ENCODE measurements at places on chromosomes 12 and 14.
A peak's percentile ranks its signal among the peaks of the same experiment; 100 is the strongest.

DNA sequence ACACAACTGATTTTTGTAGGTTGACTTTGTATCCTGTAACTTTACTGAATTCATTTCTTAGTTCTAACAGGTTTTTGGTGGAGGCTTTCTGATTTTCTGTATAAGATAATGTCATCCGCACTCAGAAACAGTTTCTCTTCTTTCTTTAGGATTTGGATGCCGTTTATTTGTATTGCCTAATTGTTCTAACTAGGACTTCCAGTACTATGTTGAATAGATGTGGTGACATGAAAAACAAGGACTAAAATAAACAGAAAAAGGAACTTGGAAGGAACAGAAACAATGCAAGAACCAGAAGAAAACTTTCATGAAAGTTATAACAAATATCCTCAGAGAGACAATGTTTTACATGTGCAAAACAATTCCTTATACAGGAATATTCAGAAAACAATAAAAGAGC, 100.3 kb downstream of the GTF2A1 start:
- DNase-seq = no peak

DNA sequence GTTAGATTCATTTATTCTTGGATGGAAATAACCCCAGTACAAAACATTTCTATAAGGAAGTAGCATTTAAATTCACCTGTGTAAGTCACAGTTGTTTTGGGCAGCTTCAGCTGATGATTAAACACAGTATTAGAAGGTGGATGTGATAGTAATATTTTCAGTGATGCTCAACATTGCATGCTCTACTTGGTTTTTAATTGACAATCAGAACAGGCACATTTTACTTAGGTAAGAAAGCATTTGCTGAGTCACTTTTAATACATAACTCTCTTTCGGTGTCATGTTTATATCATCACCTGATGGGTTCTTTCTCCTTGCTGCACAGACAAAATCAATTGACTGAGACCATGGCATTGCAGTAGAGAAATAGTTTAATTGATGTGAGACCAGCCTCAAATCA, 80.7 kb downstream of the CMAS start:
- no peak for DNase-seq

DNA sequence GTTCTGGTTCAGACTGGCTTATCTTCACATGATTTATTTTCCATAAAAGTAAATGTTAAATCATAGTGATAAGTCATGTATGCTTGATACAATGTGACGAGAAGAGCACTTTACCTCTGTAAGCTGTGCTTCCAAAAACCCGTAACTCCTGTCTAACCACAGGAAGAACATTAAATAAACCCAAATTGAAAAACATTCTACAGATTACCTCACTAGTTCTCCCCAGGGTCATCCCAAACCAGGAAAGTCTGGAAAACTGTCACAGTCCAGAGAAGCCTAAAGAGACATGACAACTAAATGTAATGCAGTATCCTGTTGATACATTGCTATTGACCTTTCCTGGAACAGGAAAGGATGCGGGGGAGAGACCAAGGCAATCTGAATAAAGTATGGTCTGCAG, 32.5 kb upstream of the DUSP6 start:
- no peak for DNase-seq

- DNase-seq = no peak
Measured at GRCh38 chr14:68676511-68676943, 116.3 kb downstream of the ZFP36L1 start.

DNA sequence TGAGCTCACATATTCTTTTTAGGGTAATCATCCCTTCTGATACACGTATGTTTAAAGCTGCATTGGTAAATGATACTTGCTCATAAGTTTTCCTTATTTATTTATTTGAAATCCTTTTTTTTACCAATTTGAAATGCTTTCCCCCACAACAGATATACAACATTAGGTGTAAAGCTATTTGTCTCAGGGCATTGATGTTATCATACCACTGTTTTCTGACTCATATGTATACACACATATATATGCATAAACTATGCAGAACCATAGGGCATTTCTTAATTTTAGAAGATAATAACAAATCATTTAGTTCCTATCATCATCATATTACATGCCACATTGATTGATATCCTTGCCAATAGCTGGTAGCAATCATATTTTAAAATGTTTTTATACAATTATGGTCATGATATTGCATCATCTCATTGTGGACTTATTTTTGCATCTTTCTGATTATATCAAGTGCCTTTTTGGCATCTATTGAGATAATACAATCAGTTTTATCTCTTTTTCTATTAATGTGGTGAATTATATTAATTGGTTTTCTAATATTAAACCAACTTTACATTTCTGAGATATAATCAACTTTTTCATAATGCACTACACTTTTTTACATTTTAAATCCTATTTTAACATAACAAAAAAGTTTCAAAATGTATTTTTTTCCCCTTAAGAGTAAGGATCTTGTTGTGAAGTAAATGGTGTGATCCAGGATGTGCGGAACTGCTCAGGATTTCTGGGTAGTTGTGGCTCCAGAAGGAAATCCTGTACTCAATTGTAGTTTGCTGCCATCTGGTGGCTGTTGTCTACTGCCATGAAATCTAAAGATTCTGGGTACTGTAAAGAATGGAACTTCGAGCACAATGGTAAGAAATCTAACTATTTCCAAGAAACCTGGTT, 16.7 kb downstream of the OR9K2 start:
- DNase-seq = peak; percentile 31

- DNase-seq = no peak
Measured at GRCh38 chr12:24470050-24470449, 478.9 kb downstream of the BCAT1 start.

- no peak for DNase-seq
Measured at GRCh38 chr14:68306934-68307789, 485.7 kb downstream of the ZFP36L1 start.

GRCh38 chr14:89000007-89000942, 175.8 kb downstream of the TTC8 start:
- no peak for DNase-seq

DNA sequence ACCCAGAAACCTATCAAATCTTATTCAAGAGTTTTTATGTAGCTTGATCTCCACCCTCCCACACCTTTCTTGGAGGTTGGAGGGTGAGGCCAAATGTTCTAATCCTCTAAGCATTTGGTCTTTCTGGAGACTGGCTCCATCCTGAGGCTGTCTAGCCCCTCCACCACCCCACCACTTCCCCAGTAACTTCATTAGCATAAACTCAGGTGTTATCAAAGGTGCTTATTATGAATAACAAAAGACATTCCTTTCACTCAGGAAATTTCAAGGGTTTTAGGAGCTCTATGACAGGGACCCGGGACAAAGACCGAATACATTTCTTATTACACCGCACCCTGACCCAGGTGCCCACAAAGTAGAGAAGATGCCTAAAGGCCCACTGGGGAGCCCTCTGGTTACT, 2.8 kb upstream of the TMEM229B start:
- no peak for DNase-seq

- no peak for DNase-seq
Measured at GRCh38 chr14:105155071-105155651, 13.4 kb downstream of the JAG2 start.

DNA sequence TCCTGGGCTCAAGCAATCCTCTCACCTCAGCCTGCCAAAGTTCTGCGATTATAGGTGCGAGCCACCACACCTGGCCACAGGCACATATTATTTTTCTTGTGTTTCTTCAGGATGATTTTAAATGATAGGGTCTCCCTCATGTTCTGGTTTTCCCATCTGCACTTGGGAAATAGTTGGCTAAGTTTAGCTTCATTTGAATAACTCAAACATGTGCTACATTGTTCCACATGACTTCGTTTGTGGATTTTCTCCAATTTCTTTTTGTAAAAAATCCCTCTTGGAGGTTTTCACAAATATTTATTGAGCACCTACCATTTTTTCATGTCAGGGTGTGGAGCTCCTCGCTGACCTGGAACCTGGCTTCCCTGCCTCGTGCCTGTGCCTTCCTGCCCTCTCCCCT, 55.2 kb upstream of the GNPNAT1 start:
- no peak for DNase-seq

- DNase-seq = no peak
Measured at GRCh38 chr14:21017528-21018245, 7.2 kb downstream of the NDRG2 start.

GRCh38 chr12:96401076-96401871, 1.0 kb upstream of the CDK17 start:
- DNase-seq = peak; percentile 22

DNA sequence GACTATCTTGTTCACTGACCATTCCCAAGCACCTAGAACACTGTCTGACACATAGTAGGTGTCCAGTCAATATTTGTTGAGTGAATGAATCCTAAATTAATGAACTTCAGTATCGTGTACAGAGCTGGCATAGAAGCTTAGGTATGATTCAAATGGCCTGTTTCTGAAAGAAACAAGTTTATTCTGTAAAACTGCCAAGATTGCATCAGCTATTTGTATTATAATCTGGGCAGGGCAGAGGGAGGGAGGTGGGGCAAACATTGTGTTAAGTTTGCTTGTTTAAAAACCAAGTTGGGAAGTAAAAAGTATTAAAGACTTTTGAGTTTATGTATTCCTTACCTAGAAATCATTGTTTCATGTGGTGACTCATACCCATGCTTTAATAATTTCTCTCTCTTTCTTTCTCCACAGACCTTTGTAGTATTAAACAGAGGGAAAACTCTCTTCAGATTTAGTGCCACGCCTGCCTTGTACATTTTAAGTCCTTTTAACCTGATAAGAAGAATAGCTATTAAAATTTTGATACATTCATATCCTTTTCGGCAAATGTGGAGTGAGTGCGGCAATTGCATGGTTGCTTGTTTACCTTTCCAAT, 92.8 kb downstream of the SCN8A start:
- no peak for DNase-seq

GRCh38 chr12:127731657-127732056, 535.3 kb upstream of the TMEM132C start:
- DNase-seq = no peak

- no peak for DNase-seq
Measured at GRCh38 chr14:74934476-74935359, 11.7 kb upstream of the RPS6KL1 start.

DNA sequence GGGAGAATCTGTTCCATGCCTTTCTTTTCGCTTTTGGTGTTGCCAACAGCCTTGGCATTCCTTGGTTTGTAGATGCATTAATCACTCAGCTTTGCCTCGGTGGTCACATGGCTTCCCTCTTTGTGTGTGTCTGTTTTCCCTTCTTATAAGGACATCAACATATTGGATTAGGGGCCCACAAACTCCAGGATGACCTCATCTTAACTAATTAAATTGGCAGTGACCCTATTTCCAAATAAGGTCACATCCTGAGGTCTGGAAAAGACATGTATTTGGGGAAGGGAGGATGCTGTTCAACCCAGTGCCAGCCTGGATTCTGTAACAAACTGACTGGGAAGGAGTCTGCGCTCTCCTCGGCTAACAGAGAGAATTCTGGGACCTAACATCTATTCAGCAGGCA, 365.7 kb upstream of the FKBP4 start:
- no peak for DNase-seq

DNA sequence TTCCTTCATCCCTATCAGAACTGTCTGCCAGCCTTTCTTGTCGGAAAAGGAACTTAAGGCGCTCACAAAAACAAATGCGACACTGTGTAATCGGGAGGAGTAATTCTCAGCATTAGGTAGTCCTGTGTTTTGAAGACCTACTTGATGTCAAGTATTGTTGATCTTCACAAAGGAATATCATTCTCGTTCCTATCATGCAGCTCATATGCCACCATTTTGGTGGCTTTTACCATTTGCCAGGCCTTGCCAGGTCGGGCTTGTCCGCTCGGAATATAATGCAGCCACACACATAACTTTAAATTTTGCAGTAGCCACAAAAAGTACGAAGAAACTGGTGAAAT, 903 bp upstream of the PPP4R3A start:
- DNase-seq = no peak

- no peak for DNase-seq
Measured at GRCh38 chr14:35810963-35811362, 1.9 kb upstream of the RALGAPA1 start.

GRCh38 chr14:100725587-100726387, 905 bp upstream of the DLK1 start:
- no peak for DNase-seq

DNA sequence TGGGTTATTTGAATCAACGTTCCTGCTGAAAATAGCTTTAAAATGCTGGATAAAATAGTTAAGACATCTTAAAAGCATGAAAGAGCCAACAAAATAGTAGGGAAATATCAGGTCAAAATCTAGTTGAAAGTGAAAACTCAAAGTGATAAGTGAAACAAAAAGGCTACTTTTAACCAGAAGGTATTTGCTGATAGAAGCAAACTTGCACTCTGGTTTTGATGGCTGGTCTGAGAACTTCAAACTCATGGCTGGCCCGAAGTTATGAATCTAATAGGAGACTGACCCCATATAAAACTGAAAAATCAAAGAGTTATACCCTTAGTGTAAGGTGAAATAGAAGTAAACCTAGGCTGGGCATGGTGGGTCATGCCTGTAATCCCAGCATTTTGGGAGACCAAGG, 66.3 kb upstream of the HOXC13 start:
- no peak for DNase-seq

GRCh38 chr14:53011053-53011462, 60.2 kb upstream of the FERMT2 start:
- DNase-seq = no peak

- no peak for DNase-seq
Measured at GRCh38 chr12:17527021-17527420, 563.0 kb downstream of the RERGL start.

- no peak for DNase-seq
Measured at GRCh38 chr14:104319491-104320241, 181.3 kb downstream of the KIF26A start.

DNA sequence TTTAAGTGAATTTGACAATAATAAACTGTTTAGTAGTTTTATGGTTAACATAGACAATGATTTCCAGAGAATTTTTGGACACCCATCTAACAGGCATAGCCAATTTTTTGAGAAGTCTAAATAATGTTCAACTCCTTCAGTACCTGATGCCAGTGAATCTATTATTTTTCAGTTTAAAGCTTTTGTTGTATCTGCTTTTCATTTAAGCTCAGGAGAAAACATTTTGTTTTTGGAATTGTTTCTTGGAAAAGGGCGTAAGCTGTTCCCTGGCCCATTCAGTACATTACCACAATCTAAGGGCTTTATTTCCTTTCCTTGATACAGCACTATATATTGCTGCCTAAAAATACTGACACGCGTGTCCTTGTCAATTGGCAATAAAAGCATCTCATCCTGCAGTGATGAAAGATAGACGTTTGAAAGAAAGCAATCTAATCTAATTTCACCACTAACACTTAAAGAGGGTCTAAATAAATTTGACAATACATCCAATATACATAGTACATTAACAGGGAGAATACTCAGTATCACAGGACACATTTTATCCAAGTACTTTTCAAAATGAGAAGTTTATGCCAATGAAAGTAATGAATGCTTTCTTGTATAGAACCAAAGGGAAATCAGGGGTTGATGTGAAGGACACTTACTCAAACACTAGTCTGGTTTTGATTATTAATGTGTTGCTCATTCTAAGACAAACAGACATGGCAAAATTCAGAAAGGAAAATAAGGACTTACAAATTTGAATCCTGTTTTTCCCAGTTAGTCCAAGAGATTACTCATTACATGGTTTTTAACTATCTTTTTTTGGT, 104.2 kb upstream of the LGR5 start:
- DNase-seq = no peak

DNA sequence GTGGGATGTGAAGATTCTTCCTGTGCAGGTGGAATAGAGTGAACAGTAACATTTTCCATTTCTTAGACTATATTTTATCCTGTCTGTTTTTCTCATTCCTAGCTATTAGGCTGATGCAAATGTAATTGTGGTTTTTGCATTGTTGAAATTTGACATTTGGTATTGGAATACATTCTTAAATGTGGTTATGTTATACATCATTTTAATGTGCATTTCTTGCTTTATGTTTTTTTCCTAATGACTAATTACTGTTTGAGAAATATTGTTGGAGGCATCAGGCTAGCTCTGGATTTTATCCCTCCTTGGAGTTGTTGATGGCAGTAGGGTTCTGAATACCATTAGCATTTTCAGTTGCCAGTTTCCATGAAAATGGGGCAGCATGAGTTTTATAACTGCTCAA, 75.9 kb upstream of the GNG2 start:
- DNase-seq = no peak

All from activated CD4-positive, alpha-beta T cell treated with anti-CD3 and anti-CD28 coated beads, Interleukin-2, amount 50 U/mL, for 1 hour (primary cell).